ENCODE measurements at places on chromosomes 3 and 15.

DNA sequence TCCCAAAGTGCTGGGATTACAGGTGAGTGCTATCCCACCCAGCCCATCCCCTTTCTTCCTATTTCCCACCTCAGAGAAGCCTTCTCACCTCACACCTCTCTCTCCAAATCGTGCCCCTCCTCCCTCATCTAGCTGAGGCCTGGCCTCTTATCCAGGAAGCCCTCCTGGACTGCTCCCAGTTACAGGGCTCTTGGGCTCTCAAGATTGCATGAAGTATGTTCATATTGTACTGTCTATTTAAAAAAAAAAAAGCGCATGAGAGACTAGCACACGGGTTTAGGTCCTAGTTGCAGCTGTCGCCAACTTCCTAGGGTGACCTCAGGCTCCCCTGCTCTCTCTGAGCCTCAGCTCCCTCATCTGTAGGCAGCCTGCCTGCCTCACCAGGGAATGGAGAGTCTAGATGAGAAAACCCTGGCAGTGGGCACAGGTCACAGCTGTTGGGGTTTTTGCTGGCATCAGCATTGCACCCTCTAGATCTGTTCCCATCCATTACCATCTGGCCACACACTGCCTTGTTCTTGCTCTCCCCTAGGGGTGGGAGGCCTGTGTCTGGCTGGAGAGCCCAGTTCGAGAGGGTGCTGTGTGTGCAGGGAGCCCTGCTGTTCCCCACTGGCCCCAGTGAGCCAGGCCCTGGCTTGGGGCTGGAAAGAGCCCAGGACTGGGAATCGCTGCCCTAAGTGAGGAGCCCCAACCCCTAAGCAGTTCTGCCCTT is 24.2 kb upstream of the C15orf39 start:
- DNase-seq, result no peak

DNA sequence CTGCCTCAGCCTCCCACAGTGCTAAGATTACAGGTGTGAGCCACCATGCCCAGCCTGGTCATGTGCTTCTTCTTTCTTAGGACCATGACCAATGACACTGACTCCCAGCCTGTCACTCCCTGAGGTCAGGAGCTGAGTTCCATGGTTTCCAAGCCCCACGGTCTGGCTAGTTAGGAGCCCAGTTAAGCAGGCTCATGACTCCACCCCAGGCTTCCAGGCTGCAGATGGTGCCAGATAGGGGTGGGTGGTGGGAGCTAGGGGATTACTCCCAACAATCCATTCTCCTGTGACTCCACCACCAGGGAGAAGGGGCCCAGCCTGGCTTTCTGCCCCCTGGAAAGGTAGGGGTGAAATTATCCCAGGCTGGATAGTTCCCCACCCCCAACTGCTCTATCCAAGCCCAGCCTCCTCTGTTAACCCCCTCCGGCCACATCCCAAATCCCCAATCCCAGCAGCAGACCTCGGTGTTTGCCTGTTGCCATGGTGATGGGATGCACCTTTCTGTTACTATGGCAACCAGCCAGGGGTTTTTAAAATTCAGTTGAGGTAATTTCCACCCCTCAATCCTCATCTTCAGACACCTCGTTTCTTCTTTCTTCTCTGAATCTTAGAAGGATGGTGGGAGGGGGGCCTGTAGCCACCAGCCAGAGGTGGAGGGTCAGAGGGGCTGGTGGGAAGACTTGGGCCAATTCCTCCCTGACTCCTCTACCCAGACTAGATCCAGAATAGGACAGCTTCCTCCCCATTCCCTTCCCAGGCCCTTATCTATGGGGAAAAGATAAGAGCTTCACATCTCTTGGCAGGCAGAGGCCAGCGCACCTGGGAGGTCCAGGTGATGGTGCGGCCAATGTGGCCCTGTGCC is 22.5 kb upstream of the SEMA3F start:
- no peak for DNase-seq

GRCh38 chr3:48387634-48388033 is 15.6 kb downstream of the FBXW12 start:
- no peak for DNase-seq

DNA sequence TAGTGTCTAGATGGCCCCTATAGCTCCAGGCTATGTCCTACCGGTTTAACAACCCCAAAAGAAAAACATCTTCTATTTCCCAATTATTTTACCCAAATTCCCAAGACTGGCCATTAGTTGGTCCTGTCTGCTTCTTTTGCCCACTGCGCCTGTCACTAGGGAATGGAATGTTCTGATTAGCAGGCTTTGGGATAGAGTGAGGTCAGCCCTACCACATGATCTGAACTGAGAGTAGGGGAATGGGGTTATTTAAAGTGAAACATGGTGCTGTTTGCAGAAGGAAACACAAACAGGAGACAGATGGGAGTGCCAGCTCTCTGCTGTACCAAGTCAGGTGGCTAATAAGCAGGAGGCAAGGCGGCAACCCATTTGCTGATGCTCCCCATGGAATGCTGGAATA is 635.6 kb upstream of the CFAP20DC start:
- DNase-seq, result no peak

GRCh38 chr3:103057003-103057402 is 622.2 kb downstream of the ZPLD1 start:
- no peak for DNase-seq

DNA sequence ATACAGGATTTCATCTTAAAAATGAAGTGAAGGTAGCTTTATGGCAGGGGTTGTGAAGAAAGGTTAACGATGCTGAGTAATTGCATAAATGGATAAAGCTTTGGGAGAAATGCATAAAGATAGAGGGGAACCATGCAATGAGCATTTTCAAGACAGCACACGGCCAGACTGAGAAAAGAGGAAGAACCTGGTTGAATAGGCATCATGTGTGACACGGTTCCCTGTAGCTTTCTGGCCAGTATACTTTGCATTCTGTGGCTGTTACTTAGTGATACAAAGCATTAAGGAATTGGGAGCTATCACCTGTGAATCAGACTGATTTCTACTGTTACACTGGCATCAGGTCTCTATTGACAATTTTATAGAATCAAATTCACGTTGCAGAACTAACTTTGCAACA is 33.3 kb downstream of the NR2C2 start:
- DNase-seq, result no peak

DNA sequence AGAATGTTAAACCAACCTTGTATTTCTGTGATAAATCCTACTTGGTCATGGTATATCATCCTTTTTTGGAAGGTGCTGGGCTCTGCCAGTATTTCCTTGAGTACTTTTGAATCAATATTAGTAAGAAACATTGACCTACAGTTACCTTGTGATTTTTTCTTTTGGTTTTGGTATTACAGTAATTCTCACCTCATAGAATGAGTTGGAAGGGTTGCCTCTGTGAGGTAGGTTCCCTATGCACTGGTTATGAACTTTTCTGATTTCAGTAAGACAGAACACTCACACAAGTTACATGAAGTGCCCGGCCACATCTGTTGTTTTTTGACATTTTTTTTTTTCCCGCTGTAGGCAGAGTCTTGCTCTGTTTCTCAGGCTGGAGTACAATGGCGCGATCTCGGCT is 20.0 kb downstream of the PCCB start:
- no peak for DNase-seq

DNA sequence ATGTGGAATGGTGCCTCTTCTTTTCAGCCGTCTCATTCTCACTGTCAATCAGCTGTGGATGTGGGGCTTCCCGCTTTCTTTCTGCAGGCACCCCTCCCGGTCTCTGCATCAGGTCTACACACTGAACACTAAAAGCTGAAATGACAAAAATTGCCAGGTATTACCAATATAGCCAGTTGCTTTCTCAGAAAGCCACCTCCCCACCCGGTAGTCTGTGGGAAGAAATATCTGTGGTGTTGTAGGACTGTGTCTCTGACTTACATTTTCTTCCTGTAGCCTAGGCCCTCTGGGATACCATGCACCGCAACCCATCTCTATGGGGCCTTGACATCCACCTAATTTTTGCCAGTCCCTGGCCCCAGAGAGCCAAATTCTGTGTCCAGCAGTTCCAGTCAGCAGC is 19.2 kb upstream of the EPHB1 start:
- no peak for DNase-seq

- DNase-seq, result no peak
These were observed 60.3 kb upstream of the PPP2R3A start for GRCh38 chr3:135905058-135905724.

DNA sequence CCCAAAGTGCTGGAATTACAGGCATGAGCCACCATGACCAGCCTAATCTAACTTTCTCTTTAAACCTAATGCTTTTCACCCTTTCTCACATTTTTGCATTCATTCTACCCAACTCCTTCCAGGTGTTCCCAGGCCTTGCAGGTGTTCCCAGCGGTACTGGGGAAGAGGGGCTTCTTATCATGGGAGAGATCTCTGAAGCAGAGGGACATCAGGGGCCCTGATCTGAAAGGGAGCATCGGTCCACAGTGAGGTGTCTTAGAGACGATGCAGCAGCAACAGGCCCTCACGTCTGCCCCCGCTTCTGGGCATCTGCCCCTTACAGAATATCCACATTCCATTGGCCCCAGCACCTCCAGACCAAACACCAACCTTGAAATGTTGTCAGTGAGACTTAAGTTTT is 29.0 kb upstream of the BDH1 start:
- DNase-seq, result no peak

GRCh38 chr3:149589332-149589731 is 68.5 kb downstream of the WWTR1 start:
- no peak for DNase-seq

GRCh38 chr3:11394392-11394791 is 122.2 kb downstream of the ATG7 start:
- no peak for DNase-seq

DNA sequence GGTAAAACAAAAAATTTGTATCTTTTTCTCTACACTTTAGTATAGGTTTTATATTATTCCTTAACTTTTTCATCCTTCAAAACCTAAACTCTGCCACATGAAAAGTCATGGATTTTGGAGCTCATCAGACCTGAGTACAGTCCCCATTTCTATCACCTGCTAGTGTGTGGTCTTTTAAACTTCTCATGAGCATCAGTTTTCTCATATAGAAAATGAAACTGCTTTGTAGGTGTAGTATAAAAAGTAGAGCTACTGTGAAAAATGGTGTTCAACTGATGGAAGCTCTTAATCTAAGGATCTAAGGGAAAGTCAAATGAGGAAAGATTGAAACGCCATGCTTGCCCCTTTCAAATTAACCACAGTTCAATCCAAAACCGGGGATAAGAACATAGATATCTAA is 686.5 kb downstream of the MECOM start:
- DNase-seq, result no peak

GRCh38 chr3:137343283-137343682 is 385.5 kb downstream of the IL20RB start:
- DNase-seq, result no peak

DNA sequence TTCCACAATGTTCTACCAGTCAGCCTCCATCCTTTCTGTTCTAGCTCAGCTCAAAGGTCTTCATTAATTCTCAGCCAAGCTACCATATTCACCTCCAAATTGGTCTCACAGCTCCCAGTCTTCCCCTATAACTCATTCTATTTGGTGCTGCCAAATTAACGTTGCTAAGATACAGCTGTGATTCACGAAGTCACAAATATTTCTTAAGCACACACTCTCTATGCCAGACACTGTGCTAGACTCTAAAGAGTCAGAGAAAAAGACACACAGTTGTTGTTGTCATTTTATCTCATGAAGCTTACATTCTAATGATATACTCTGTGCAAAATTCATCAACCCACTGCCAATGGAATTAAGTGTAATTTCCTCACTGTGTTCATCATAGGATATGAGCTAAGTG is 102.8 kb downstream of the FRMD5 start:
- no peak for DNase-seq

- DNase-seq, result no peak
These were observed 43.1 kb downstream of the IGF2BP2 start for GRCh38 chr3:185781759-185782158.

DNA sequence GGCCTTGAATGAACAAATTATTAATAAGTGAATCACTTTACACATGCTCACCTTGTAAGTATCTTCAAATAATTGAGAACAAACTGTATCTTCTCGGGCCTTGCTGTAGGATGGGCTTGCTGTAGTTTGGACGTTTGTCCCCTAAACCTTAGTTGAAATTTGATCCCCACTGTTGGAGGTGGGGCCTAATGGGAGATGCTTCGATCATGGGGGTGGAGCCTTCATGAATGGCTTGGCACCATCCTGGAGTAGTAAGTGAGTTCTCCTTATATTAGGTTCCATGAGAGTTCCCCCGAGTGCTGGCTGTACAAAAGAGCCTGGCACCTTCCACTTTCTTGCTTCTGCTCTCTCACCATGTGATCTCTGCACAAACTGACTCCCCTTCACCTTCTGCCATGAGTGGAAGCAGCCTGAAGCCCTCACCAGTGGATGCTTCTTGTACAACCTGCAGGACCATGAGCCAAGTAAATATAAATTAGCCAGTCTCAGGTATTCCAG is 29.3 kb downstream of the PIGB start:
- DNase-seq, result no peak

GRCh38 chr3:129633751-129634481 is 27.4 kb upstream of the PLXND1 start:
- no peak for DNase-seq

DNA sequence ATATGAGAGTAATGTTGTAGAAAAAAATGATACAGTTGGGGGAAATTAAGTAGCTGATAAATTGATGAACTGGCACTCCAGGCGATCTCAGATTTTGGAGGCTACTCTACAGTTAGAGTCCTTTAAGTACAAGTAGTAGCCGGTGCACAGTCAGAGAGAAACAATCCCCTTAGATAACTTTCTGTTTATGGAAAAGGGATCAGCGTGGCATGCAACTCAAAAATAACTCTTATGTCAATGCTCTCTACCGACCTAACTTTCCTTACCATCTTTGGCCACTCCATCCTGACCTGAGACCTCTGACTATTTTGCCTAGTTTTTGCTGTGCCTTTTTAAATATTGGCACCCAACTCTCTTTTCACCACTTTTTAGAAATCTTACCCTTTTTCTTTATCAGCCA is 299.6 kb downstream of the UNC13C start:
- no peak for DNase-seq

DNA sequence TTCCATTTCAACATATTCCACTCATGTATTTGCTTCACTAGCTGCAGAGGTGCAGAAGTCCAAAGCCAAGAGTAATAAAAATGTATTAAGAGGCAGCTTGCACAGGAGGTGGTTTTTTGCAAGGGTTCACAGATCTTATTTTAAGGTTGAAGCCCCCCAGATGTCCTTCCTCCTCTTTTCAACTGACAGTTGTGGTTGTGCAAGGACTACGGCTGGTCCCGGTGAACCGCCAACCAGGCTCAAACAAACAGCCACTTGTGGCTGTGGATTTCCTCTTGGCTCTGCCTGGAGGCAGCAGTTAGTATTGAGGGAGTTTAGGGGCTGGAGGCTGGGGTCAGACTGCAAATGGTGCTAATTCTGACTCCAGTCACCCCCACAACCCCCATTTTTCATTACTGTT is 240.7 kb upstream of the TBC1D5 start:
- DNase-seq, result no peak

DNA sequence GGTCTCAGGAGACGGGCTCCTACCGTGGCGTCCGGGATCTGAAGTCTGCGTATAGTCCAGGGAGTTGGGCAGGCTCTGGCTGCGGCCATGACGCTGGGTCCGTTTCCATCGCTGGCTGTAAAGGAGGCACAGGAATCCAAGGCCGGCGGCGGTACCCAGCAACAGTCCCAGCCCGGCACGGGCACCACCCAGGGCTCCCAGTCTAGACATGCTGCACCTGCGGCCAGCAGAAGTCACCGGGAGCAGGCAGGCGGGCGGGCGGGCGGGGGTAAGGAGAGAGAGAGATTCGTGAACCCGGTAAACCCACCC is 526 bp downstream of the RMDN3 start:
- no peak for DNase-seq
